IPS-NIHi11 (cell line): ENCODE measurements at places on chromosomes 3 and 15.

DNA sequence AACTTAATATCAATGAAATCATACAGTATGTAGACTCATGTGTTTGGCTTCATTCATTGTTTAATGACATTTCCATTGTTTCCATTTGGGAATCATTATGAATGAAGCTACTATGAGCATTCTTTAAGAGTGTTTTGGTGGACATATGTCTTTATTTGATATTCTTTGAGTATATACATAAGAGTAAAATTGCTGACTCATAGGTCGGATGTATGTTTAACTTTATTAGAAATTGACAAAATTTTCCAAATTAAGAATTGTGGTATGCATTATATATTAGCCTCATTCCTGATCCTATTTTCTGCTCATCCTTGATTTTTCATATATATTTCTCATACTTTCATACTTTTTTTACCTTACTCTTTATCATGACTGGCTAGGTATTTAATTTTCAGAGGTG lies 28.7 kb upstream of the CMC1 start:
- DNase-seq: no peak

- no peak for DNase-seq
Observed at GRCh38 chr3:19392150-19392549, 243.8 kb downstream of the KCNH8 start.

GRCh38 chr3:177463863-177464262 lies 266.6 kb upstream of the TBL1XR1 start:
- DNase-seq: no peak

DNA sequence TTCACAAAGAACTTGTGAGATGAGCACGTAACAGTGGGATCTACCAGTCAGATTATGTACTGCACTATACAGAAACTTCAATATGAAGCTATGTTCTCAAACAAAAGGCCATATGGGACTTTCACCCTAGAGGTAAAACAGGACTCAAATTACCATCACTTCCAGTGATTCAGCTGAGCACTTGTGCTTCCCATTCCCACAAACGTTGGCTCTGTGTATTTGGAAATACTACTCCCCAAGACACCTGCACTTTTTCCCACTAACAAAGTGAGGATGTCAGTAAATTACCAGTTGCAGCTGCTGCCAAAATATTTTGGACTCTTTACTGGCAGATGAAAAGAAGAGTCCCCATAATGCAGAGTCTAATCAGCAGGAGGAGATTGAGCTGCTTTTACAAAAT lies 1570.1 kb downstream of the SI start:
- no peak for DNase-seq

DNA sequence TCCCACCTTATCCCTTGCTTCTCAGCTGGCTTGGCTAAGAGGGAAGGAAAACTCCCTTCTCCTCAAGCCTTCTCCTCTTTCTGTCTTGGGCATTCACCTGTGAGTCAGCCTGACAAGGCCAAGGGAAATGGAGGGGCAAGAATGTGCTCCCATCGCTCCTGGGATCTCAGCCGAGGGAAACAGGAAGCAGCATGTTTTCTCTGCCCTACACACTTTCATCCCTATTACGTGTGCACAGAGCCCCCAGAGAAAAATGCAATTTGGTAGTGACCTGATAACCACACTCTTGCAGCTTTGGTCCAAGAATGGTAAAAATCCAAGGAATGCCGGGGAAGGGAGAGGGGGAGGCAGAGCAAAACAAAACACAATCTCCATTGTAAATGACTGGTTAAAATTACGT lies 32.9 kb upstream of the MTMR10 start:
- peak; percentile 63 for DNase-seq

DNA sequence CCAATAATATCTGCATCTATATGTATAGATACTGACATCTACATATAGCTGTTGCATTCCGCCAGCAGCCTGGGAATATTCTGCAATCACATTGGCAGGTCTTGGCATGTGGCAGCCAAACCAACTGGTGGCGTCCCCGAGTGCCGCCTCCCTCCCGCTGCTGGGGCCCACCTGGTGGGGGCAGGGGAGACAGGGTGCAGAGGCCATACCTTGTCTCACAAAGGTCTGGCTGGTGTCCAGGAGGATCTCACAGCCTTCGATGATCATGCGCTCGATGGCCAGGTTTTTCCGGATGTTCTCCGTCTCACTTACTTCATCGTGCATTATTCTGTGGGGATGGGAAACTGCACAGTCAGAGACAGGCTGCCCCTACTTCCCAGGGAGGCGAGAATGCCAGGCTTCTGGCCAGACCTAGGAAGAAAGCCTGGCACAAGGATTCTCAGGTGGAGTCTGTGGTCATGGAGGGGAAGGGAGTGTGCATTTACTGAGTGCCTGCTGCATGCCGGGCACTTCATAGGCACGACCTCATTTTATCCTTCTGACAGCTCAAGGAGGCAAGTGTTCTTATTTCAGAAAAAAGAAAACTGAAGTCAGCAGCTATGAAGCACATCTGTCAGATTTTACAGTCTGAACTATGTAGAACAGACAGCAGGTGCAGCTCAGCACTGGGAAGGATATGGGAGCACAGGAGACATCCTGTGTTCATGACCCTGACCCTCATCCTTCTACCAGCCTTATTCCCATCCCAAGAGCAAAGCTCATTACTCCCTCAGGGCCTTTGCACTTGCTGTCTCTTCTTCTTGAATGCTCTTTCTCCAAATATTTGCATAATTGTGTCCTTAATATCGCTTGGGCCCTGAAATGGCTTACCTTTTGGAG lies 62.8 kb downstream of the RASGRF1 start:
- no peak for DNase-seq

- DNase-seq: no peak
Observed at GRCh38 chr3:124758851-124759635, 28.8 kb downstream of the UMPS start.

GRCh38 chr3:126937973-126938372 lies 44.9 kb upstream of the PLXNA1 start:
- DNase-seq: no peak

DNA sequence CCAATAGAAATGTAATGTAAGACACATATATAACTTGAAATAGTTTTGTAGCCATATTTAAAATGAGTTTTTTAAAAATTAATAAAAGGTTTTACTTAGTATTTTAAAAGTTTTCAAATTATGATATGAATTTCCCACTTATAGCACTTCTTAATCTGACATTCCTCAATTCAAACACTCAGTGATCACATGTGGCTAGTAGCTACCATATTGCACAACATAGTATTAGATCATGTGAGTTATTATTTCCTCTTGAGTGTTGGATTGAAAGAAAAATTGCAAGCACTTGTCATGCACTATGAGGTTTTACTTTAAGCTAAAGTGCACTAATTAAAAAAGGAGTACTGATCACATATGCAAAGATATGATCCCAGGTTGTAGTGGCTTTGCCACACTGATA lies 453.4 kb upstream of the ROBO2 start:
- no peak for DNase-seq

- no peak for DNase-seq
Observed at GRCh38 chr3:179000659-179001058, 71.0 kb downstream of the ZMAT3 start.

DNA sequence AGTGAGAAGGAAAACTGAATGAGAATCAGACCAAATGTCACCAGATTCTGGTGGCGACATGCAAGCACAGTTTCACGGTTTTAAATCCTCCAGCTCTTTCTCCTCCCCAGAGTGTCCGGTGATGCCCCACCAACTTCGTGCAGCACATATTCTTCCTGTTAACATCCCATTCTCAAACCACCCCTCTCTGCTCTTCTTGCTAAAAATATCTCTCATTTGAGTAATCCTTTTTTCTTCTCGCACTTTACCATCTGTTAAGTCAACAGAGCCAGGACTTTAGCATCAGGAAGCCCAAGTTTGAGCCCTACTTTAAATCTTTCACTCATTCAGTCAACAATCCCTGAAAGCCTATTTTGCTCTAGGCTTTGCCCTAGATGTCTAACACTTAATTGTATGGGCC lies 68.2 kb upstream of the VGLL4 start:
- no peak for DNase-seq

DNA sequence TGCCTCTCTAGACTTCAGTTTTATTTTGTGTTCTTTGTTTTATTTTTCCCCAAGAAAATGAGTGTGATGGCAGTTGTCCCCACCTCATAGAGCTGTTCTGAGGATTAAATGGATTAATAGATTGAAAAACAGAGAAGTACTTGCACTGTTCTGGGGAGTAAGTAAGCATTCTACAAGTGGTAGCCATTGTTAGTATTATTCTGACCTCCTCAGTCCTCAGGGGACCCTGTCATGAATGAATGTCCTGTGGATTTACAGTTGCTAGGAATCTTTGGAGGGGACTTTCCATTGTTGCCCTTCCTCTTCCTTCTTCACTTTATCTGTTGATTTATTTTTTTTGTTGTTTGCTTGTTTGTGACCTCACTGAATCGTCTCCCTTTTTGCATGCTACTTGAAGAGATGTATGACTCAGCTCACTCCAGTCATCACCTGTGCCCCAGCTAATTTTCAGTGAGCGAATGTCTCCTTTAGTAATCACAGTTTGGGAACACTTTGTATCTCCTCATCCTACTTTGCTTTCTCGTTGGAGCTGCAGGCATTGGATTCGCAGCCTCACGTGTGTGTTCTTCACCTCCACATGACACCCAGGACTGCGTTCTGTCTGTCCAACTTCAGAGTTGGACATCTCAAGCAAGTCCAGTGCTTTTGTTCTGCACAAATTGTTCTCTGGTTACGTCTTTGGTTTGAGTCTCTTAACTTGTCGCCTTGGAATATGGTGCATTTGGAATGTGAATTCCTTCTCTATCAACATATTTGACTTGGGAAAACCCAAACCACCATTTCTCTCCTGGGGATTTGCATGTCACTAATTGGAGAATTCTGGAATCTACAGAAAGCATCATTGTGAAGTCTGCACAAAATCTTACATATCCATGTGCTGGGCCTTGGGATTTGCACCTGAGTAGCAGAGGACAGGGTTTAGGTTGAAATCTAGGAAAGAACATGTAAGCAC lies 54.5 kb downstream of the LRTM1 start:
- DNase-seq: no peak

GRCh38 chr3:99172736-99173657 lies 271.5 kb upstream of the DCBLD2 start:
- peak; percentile 60 for DNase-seq

DNA sequence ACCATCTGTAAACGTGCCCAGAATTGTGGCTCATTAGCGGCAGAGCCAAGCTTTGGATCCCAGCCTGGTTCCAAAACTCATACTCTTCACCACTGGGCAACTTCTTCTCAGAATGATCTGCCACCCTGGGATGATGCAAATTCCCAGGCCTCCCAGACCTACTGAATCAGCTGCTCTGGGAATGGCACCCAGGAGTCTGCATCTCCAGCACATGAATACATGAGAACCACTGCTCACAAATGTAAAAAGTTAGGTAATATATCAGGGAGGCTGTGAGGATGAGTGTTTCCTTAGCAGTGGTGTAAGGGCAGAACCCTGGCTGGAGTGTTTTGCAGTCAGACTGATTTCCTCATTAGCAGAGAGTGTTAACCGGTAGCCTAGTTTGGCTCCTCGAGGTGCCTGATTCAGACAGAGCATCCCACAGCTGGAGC lies 94.2 kb downstream of the LIPC start:
- no peak for DNase-seq

GRCh38 chr3:180358179-180358578 lies 243.8 kb upstream of the TTC14 start:
- no peak for DNase-seq

DNA sequence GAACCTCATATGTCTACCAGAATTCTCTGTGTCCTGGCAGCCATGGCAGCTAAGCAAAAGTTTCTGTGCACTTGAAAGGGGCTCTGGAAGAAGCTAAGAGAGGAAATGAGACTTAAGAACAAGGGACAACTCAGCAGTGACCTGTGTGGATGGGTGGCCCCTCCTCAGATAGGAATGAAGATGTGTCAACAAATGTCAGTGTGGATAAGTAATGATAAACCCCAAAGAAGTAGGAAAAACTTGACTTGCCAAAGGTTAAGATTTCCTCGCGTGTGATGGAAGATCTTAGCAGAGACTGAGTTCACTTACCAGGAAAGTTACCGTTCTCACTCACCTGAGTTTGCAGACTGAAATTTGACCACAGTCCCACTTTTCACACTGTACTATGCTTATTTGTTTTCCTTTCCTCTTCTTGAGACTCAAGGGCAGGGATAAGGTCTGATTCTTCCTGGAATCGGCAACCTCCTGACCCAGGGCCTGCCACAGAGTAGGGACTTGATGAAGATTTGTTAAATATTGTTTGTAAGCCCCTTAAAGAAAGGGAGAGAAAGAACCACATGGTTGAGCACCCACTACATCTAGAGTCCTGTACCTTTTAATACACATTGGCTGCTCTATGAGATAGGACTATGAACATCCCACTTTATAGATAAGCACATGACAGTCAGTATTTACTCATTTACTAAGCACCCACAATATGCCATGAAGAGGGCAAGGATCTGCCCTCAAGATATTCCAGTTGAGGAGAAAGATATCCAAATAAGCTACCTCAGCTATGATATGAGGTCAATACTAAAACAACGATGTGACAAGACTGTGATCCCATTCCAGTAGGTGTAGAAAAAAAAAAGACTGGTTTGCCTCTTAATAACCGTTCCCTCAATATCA lies 7.3 kb upstream of the HRH1 start:
- DNase-seq: no peak

DNA sequence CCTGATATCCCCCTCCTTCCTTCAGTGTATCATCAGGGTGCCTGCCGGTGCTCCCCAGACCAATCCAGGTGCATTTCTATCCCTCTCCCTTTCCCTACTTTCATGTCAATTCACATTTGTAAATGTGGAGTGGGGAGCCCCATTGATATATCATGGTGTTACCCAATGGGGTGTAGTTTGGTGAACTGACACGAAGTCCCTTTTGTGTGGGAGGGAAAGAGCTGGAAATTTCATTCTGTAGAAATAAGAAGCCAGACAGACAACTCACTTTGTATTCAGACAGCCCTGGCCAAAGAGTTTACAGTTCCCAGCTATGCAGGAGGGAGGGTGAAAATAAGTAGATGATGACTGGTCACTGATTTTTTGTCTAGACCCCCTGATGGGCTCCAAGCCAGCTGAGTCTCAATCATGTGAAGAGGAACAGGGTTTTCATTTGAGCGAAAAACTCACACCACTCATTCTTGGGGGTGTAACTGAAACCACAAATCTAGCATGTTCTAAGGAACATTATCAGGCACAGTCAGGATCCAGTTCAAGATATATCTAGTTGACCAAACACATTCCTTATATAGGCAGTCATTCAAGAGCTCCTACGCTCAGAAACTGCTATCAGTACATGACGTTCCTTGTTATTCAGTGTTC lies 58.9 kb downstream of the LMCD1 start:
- no peak for DNase-seq

DNA sequence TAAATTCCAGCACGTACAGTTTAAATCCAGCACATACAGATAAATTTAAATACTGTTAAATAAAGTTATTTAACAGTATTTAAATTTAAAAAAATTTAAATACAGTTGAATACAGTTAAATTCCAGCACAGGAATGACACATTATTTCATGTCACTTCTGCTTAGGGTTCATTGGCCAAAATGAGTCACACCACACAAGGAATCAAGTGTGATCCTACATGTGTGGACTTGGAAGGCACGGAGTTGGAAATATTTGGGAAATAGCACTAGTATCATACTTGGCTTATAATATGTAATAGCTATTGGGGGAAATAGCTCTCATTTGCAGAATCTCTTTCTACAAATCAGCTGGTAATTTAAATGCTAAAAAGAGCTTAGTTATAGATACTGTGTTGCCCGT lies 10.6 kb downstream of the RAB7A start:
- no peak for DNase-seq
